ENCODE measurements at places on chromosomes 4 and X. TPM values are rescaled to one million over a fixed set of nuclear protein-coding genes. Genes with fewer than 3 reads are reported as not detected.

VEGFD gene
- total RNA-seq: 0.65 TPM

ARHGAP4 gene
- 35.1 TPM for total RNA-seq

CENPVL2 gene
- total RNA-seq: not detected

PIM2 gene
- 7.4 TPM for total RNA-seq

CXCL6 gene
- 2.9 TPM for total RNA-seq

NAAA gene
- 17.3 TPM for total RNA-seq

TMEM150C gene
- total RNA-seq: 3.1 TPM

MAGEA12 gene
- total RNA-seq: not detected

DRD5 gene
- total RNA-seq: not detected

ACE2 gene
- not detected for total RNA-seq

GAGE12J gene
- not detected for total RNA-seq

CT55 gene
- total RNA-seq: not detected

HEPH gene
- total RNA-seq: 1.8 TPM

PRSS12 gene
- total RNA-seq: 0.40 TPM

PWWP3B gene
- total RNA-seq: 1.3 TPM

CXCL3 gene
- total RNA-seq: 0.93 TPM

CSN1S1 gene
- total RNA-seq: not detected

TCEAL1 gene
- total RNA-seq: 22.4 TPM

DMP1 gene
- not detected for total RNA-seq

CFAP99 gene
- total RNA-seq: not detected

TMEM31 gene
- not detected for total RNA-seq

ENPP6 gene
- total RNA-seq: not detected

TSPAN5 gene
- total RNA-seq: 59.9 TPM

HAUS3 gene
- total RNA-seq: 21.5 TPM

CORIN gene
- under 0.01 TPM for total RNA-seq

MAGEB2 gene
- total RNA-seq: not detected

NXF2B gene
- total RNA-seq: not detected

MFAP3L gene
- total RNA-seq: 0.53 TPM

GAGE2A gene
- total RNA-seq: not detected

SYTL4 gene
- 20.1 TPM for total RNA-seq

FATE1 gene
- total RNA-seq: not detected

SPANXA1 gene
- total RNA-seq: not detected

EXOC1L gene
- not detected for total RNA-seq

HOPX gene
- total RNA-seq: 19.6 TPM

LRCH2 gene
- 9.2 TPM for total RNA-seq

C4orf50 gene
- total RNA-seq: not detected

RTL9 gene
- not detected for total RNA-seq
